CD4-positive, CD25-positive, alpha-beta regulatory T cell (primary cell): ENCODE measurements at places on chromosomes 7 and 10. TPM values are rescaled to one million over a fixed set of nuclear protein-coding genes. Genes with fewer than 3 reads are reported as not detected.

KLLN gene
- total RNA-seq, result 0.54 TPM

ARHGAP19 gene
- 12.9 TPM for total RNA-seq

AMZ1 gene
- 1.8 TPM for total RNA-seq

GPNMB gene
- total RNA-seq, result not detected

VGF gene
- not detected for total RNA-seq

CRPPA gene
- total RNA-seq, result 0.17 TPM

JAKMIP3 gene
- 0.42 TPM for total RNA-seq

DUSP5 gene
- total RNA-seq, result 142 TPM

GIMAP4 gene
- 90.1 TPM for total RNA-seq

PNLIPRP1 gene
- not detected for total RNA-seq

DYNC1I1 gene
- not detected for total RNA-seq

SPDYE11 gene
- not detected for total RNA-seq

- H3K27ac ChIP-seq, result peak overlapping the region; percentile 97
- peak overlapping the region; percentile 3 for H3K4me3 ChIP-seq
- DNase-seq, result peak; percentile 78
- H3K36me3 ChIP-seq, result no peaks in the 10 kb centered on the region
- peaks cover 64% of the 10 kb centered on the region for H3K4me1 ChIP-seq
- H3K27me3 ChIP-seq, result no peaks in the 10 kb centered on the region
Observed at GRCh38 chr10:72316748-72317435, 37.8 kb downstream of the DNAJB12 start.

DNA sequence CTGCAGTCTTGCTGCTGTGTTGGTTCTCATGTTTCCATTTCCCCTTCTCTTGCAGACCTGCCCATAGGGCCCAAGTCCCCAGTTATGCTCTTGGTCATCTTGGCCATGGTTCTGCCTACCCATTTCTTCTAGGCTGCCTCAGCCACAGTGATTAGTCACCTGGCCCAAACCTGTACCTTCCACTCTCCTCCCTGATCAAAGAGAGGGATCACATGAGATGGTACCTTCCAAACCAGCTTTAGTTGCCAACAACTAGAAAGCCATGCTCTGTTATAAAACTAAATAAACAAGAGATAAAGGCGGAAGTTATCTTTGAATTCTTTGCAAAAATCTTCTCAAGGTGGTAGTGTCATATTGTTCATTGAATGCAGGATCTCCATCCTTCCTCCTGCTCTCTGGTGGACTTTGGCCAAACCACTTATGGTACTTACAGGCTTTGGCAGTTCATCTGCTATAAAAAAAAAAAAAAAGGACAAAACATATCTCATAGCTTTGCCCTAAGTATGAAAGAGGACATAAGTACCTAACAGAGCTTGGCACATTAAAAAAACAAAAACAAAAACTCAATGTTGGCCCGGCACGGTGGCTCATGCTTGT lies 25.8 kb downstream of the TACC2 start:
- no peaks in the 10 kb centered on the region for H3K36me3 ChIP-seq
- H3K4me1 ChIP-seq, result no peaks in the 10 kb centered on the region
- no peak for DNase-seq
- no peak overlapping the region for H3K4me3 ChIP-seq
- H3K27me3 ChIP-seq, result no peaks in the 10 kb centered on the region

DNA sequence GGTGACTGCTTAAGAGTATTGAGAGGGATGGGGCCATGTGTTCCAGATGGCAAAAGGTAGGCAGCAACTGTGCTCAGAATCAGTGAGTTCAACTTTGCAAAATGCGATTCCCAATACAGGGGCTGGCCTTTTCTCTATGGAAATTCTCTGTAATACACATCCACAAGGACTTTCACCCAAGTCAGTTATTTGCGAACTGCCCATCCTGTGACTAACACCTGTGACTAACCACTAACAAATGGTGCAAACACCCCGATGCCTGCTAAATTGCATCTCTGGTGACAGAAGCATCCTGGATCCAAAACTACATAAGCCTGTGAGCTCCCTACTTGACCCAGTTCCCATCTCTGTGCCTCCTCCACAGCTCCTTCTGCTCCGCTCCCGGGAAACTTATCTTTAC lies 9.0 kb upstream of the CUZD1 start:
- no peak overlapping the region for H3K4me3 ChIP-seq
- H3K27me3 ChIP-seq, result no peaks in the 10 kb centered on the region
- H3K4me1 ChIP-seq, result peaks cover 4% of the 10 kb centered on the region
- DNase-seq, result no peak
- H3K36me3 ChIP-seq, result peaks cover 67% of the 10 kb centered on the region

DNA sequence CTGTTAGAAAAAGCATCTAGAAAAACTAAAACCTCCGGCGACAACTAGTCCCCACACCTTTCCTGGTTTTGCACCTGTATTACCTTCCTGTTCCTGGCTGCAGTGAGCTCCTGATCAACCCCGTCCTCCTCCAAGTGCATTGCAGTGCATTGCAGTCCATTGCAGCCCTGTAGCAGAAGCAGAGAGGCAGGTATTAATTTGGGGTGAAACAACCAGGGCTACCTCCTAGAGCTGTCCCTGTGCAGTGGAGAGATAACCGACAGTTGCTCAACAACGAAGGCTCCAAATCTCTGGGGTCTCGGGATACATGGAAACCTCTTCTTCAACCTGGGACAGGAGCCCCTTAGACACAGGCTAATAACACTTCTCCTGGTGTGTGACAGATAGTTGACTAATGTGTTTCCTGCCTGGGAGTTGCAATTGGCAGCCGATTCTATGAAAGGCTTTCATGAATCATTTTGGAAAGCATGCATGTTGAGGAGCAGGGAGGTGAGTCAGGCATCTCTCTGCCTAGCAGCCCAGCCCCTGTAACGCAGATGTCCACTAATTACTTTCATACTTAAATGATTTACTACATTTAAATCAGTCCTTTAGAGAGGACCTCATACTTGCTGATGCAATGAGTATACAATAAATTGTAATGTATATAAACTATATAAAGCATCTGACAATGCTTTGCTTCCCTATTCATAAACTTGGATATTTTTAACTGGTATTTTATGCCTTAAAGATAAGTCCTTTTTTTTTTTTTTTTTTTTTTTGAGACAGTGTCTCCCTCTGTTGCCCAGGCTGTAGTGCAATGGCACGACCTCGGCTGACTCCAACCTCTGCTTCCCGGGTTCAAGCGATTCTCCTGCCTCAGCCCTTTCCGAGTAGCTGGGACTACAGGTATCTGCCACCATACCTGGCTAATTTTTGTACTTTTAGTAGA lies 59.0 kb downstream of the PRR15 start:
- H3K4me3 ChIP-seq, result no peak overlapping the region
- no peaks in the 10 kb centered on the region for H3K4me1 ChIP-seq

DNA sequence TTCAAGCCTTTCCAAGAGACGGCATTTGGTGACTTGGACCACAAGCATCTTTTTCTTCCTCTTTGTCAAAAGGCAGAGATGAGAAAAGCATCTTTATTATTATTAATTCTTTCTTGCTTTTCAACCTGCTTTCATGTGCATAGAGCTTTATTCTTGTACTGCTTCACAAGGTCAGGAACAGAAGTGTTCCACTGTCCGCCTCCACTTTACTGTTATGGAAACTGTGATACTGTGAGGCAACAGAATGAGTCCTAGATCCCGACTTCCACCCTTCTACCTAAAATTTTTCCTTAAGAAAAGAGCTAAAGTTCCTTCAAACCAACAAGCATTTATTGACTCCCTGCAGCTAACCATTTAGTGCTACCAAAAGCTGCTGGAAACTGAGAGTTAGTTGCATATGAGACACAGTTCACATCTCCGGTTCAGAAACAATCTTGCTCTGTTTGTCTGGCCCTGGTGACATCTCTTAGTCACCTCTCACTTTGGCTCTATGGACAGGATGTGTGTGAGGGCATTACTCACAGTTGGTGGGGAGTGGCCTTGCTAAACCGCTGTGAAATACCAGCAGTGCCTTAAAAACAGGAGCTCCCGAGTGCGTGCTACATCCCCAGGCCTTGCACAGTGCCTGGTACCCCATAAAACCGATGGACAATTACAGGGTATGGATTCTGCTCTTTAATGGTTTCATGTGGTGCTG lies 77.1 kb upstream of the TRIL start:
- peak; percentile 55 for DNase-seq
- no peak overlapping the region for H3K4me3 ChIP-seq
- no peaks in the 10 kb centered on the region for H3K27me3 ChIP-seq
- H3K27ac ChIP-seq, result no peak overlapping the region
- H3K36me3 ChIP-seq, result no peaks in the 10 kb centered on the region

GRCh38 chr7:140229591-140230515 lies 53.1 kb upstream of the KDM7A start:
- peak; percentile 96 for DNase-seq
- H3K4me3 ChIP-seq, result peak overlapping the region; percentile 61
- no peaks in the 10 kb centered on the region for H3K27me3 ChIP-seq
- peak overlapping the region; percentile 96 for H3K27ac ChIP-seq

- no peak for DNase-seq
- H3K4me3 ChIP-seq, result no peak overlapping the region
- H3K27ac ChIP-seq, result no peak overlapping the region
Observed at GRCh38 chr10:118704711-118705110, 50.1 kb downstream of the CACUL1 start.

GRCh38 chr7:83614112-83614511 lies 34.8 kb downstream of the SEMA3E start:
- H3K27ac ChIP-seq, result no peak overlapping the region
- no peak for DNase-seq
- H3K4me1 ChIP-seq, result no peaks in the 10 kb centered on the region
- no peak overlapping the region for H3K4me3 ChIP-seq
- H3K36me3 ChIP-seq, result no peaks in the 10 kb centered on the region
- H3K27me3 ChIP-seq, result no peaks in the 10 kb centered on the region

DNA sequence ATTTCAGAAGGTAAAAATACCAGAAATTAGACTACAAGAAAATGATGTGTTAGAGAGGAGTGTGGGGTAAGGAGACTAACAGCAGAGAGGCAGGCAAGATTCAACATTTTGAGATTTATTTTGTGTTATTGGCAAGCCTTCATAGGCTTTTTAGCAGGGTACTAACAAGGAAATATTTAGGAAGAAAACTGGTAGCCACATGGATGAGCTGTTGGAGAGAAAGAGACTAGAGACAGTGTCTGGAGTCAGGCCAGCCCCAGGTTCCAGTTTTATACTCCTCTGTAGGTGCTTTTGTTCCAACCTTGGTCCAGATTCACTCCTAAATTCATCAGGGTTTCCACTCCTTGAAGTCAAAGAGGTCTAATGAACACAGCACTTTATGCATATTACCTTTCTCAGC lies 41.1 kb downstream of the GPRIN2 start:
- DNase-seq, result no peak
- no peak overlapping the region for H3K27ac ChIP-seq
- no peaks in the 10 kb centered on the region for H3K4me1 ChIP-seq
- no peaks in the 10 kb centered on the region for H3K27me3 ChIP-seq

- no peaks in the 10 kb centered on the region for H3K36me3 ChIP-seq
- peak overlapping the region; percentile 89 for H3K4me3 ChIP-seq
- H3K27ac ChIP-seq, result peak overlapping the region; percentile 89
- H3K27me3 ChIP-seq, result no peaks in the 10 kb centered on the region
- peaks cover 49% of the 10 kb centered on the region for H3K4me1 ChIP-seq
Observed at GRCh38 chr10:30529373-30529998, 95.5 kb downstream of the MAP3K8 start.

GRCh38 chr7:13581097-13581496 lies 408.4 kb downstream of the ETV1 start:
- no peaks in the 10 kb centered on the region for H3K27me3 ChIP-seq
- no peaks in the 10 kb centered on the region for H3K4me1 ChIP-seq

GRCh38 chr7:44263326-44264082 lies 61.9 kb downstream of the CAMK2B start:
- no peak overlapping the region for H3K4me3 ChIP-seq
- no peak overlapping the region for H3K27ac ChIP-seq
- peaks cover 4% of the 10 kb centered on the region for H3K4me1 ChIP-seq
- H3K27me3 ChIP-seq, result no peaks in the 10 kb centered on the region
- H3K36me3 ChIP-seq, result no peaks in the 10 kb centered on the region

GRCh38 chr7:139300390-139300789 lies 40.7 kb upstream of the FMC1 start:
- H3K4me1 ChIP-seq, result no peaks in the 10 kb centered on the region
- DNase-seq, result no peak
- H3K27me3 ChIP-seq, result no peaks in the 10 kb centered on the region
- no peak overlapping the region for H3K27ac ChIP-seq

- H3K4me1 ChIP-seq, result no peaks in the 10 kb centered on the region
- no peak overlapping the region for H3K27ac ChIP-seq
- H3K36me3 ChIP-seq, result no peaks in the 10 kb centered on the region
- no peak for DNase-seq
Observed at GRCh38 chr7:31175672-31176071, 123.6 kb downstream of the ADCYAP1R1 start.

GRCh38 chr10:79328737-79329504 lies 18.3 kb upstream of the PPIF start:
- H3K27ac ChIP-seq, result no peak overlapping the region
- H3K27me3 ChIP-seq, result no peaks in the 10 kb centered on the region
- no peak overlapping the region for H3K4me3 ChIP-seq
- H3K36me3 ChIP-seq, result no peaks in the 10 kb centered on the region
- no peak for DNase-seq
- H3K4me1 ChIP-seq, result peaks cover 10% of the 10 kb centered on the region

DNA sequence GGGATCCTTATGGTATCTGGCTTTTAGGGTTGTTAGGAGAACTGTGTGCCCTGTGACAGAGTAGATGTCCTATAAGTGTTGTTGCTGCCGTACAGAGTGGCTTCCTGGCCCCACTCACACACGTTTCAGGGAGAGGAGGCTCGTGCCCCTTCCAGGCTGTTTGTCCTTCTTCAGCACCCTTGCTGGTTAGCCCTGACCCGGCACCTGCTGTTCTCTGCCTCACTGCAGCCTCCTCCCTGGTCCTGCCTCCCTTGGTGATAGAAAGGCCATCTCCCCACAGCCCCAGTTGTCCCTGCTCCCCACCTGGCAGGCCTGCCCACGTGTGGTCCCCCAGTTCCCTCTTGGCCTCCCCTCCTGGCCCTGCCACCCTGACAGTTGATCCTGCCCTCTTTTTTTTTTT lies 2.3 kb downstream of the CLIP2 start:
- H3K4me1 ChIP-seq, result peaks cover 19% of the 10 kb centered on the region
- H3K36me3 ChIP-seq, result no peaks in the 10 kb centered on the region
- no peak overlapping the region for H3K4me3 ChIP-seq

GRCh38 chr10:16820421-16820820 lies 3.2 kb upstream of the RSU1 start:
- H3K36me3 ChIP-seq, result no peaks in the 10 kb centered on the region
- peaks cover 4% of the 10 kb centered on the region for H3K27me3 ChIP-seq
- no peak for DNase-seq
- no peak overlapping the region for H3K4me3 ChIP-seq
- H3K27ac ChIP-seq, result no peak overlapping the region

GRCh38 chr10:93110472-93111146 lies 36.9 kb downstream of the CYP26A1 start:
- H3K4me1 ChIP-seq, result peaks cover 6% of the 10 kb centered on the region
- H3K36me3 ChIP-seq, result no peaks in the 10 kb centered on the region
- H3K27ac ChIP-seq, result no peak overlapping the region
- peaks cover 5% of the 10 kb centered on the region for H3K27me3 ChIP-seq

- no peaks in the 10 kb centered on the region for H3K36me3 ChIP-seq
- H3K4me3 ChIP-seq, result no peak overlapping the region
- H3K4me1 ChIP-seq, result no peaks in the 10 kb centered on the region
Observed at GRCh38 chr10:79930751-79931150, 18.2 kb downstream of the SFTPD start.

GRCh38 chr10:15572531-15573045 lies 147.1 kb downstream of the ITGA8 start:
- no peaks in the 10 kb centered on the region for H3K27me3 ChIP-seq
- H3K4me3 ChIP-seq, result no peak overlapping the region
- no peaks in the 10 kb centered on the region for H3K36me3 ChIP-seq
- H3K4me1 ChIP-seq, result no peaks in the 10 kb centered on the region
